ENCODE measurements at places on chromosomes 6 and 20. TPM values are rescaled to one million over a fixed set of nuclear protein-coding genes. Genes with fewer than 3 reads are reported as not detected.

MAFB gene
- total RNA-seq, result not detected

MUCL3 gene
- not detected for total RNA-seq

ZKSCAN3 gene
- 3.4 TPM for total RNA-seq

ADAM33 gene
- total RNA-seq, result not detected

PRPH2 gene
- total RNA-seq, result not detected

KCNQ5 gene
- 6.9 TPM for total RNA-seq

DEFB132 gene
- not detected for total RNA-seq

SSR1 gene
- 85.1 TPM for total RNA-seq

- no peak for DNase-seq
These were observed 51.0 kb upstream of the HIVEP1 start for GRCh38 chr6:11960909-11961779.

GRCh38 chr6:80077067-80077466 lies 29.4 kb upstream of the BCKDHB start:
- DNase-seq, result no peak

GRCh38 chr20:6673071-6673470 lies 94.4 kb upstream of the BMP2 start:
- DNase-seq, result no peak

- peak; percentile 91 for DNase-seq
These were observed 151.1 kb upstream of the B3GAT2 start for GRCh38 chr6:71107911-71108420.

DNA sequence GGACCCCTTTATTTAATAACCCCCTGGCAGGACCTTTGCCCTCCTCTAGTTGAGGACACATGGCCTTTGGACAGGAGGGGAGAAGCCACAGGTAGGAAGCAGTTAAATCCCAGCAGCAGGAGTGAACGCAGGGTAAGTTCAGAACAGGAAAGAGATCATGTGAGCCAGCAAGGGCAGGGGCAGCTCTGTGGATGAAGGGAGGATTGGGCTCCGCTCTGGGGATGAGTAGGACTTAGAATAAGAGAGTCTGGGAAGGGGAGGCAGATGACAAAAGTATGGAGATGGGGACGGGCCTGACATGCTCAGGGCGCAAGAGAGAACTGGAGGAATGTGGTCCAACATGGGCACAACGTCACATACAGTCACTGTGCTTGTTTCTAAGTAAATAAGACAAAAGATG lies 89.0 kb downstream of the NDUFAF5 start:
- no peak for DNase-seq

DNA sequence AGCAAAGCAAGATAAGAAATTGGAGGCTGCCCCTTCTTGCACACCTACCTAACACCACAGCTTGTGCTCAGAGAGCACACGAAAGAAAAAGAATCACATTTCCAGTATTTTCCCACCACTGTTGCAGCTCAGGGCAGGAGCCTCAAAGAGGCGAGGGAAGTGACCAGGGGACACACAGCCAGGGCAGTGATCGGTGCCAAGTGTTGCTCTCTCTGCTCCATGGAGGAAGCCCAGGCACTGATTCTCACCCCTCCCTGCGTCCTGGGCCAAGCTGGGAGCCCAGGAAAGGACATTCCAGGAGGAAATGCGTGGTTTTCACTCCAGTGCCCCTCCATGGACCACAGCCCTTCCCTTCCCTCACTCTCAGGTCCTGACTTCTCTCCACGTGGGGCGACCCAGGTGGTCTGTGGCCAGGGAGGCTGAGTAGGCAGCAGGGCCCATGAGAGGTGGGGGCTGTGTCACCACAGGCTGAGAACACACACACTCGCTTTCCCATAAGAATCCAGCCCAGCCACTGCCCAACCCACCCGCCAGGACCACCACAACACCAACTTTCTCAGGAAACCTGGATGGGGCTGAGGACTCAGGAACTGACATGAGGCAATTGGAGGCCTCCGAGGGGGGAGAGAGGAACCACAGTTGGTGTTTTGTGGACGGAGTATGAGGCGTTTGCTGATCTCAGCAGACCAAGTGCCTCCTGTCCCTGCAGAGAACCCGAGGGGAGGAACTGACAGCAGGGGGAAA lies 81.7 kb upstream of the MAFB start:
- DNase-seq, result no peak

DNA sequence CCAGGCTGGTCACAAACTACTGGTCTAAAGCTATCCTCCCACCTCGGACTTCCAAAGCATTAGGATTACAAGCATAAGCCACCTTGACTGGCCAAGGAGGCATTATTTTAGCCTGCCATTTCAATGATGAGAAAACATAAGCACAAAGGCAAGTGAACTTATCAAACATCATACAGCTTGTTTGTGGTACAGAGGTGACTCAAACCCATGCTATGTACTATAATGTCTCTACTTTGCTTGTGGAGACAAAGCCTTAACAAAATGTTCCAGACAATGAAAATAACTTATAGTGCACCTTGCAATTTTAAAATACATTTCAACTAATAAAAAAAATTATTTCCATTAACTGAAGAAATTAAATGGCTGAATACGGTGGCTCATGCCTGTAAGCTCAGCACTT lies 26.2 kb downstream of the HDAC2 start:
- no peak for DNase-seq
